ENCODE measurements at places on chromosomes 7 and 10.

DNA sequence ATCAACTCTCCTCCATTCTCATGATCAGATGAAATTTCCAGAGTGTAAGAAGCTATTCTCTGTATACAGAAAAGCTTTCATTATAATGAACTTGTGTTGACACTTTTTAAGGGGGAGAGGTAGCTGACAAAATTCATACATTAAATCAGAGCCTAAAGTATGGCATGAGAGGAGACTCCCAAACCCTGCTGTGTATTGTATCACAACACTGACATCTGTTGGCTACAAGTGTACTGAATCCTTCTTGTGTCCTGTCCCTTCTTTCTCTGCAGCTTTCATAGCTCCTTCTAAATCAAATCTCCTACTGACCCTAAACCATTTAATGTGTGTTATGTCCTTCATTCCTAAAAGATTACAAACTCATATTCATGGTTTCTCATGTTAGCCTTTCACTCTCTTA, 70.9 kb downstream of the GCC1 start:
- DNase-seq = no peak

DNA sequence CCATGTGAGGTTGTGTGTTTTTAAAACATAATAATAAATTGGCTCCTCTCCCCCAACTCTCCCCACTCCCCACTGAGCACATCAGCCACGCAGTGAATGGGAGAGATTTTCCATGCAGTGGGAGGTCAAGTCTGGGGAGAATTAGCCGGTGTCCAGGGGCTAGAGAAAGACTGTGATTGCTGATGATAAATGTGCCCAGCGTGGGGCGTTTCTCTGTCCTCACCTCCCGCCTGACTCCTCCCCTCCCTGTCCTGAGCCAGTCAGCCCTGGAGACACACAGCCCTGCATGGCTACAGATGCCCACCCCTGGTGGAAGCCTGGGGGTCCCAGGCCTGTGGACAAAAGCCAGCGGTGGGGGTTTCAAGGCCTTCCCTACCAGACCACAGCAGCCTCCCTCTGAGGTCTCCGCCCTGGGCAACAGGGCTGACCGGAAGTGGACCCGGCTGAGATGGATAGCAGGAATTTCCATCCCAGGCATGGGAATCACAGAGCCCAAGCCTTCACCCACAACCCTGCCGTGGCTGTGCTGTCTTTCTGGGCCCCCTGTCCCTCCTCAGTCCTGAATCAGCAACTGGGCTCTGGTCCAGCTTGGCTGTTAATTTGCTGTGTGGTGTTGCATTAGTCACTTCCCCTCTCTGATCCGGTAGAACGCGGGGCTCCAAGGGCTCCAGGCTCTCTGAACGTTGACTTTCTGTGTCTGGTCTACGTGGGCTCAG, 46.8 kb upstream of the SLC29A3 start:
- no peak for DNase-seq

GRCh38 chr7:20218279-20218678, 1.1 kb upstream of the MACC1 start:
- no peak for DNase-seq

GRCh38 chr7:35037211-35037525, at the start of gene DPY19L1:
Gene DPY19L1 (minus strand): TSS chr7:35037485. CDS start chr7:35037394, 91 bp downstream.
- no peak for DNase-seq

DNA sequence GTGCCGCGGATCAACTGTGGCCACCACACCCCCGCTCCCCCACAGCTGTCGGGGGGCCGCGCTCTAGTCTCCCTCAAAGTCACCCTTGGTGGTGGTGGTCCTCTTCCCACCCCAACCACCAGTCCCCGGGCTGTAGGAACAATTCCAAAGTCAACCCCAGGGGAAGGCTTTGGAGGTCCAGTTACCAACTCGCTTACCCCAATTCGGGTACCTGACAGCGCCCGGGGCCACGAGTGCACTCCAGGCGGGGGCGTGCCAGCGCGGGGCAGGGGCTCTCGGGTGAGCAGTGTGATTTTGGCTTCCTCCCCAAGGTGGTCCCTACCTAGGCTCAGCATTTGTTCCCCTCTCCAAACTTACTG, 584 bp upstream of the ZMIZ1 start:
- no peak for DNase-seq

DNA sequence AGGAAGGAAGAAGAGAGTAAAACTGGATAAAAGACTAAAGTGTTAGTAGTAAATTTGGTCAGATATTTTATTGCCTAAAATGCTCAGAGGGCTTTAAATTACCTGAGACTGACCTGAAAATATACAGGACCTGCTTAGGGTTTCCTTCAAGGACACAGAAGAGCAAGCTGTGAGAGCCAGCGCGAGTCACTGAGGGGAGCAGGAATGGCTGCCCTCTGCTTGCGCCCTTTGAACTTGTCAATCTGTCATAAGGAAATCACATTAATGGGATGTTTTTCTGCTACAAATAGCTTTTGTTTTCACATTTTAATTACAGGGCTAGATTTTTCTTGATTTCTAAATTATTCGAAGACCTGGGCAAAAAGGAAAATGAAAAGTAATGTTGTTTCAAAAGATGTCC, 26.9 kb downstream of the DNAJB9 start:
- DNase-seq = no peak

DNA sequence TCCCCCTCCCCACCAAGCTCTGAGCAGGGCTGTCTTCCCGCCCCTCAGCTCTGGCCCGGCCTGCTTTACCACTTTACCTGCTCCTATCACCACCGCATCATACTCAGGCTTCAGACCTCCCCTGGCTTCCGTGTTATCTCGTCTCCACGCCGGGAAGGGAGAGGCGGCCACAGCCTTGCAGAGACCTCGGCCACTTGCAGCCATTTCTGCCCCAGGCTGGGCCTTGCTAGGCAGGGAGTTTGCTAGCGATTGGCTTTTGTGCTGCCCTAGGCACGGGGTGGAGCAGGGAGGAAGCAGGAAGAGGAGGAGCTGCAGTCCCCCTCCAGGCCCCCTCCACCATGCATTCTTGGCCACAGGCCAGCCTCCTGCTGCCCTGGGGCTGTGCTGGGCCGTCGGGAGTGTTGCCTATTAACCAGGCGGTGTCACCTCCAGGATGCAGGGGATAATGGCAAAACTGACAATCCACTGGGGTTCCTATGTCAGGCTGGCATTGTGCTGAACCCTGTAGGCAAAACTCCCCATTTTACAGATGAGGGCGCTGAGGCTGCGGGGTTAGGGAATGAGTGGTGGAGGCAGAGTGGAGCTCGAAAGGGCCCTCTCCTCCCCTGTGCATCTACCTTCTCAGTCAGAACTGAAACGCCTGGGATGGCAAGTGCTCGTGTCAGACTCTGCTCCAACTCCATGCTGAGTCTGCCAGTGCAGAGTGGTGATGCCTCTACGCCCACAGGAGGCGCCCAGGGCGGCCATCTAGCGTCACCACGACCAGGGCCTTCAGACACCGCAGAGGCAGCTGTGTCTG, at the start of gene PYROXD2:
TSS of gene PYROXD2 (minus strand) at position 251 of the 799 bp plus-strand sequence. CDS start at position 204, 47 bp downstream.
- no peak for DNase-seq
